Activated effector memory CD4-positive, alpha-beta T cell treated with Interleukin-2 at 50 U/mL for 16 hours (primary cell): ENCODE measurements at places on chromosomes 1 and 21.

DNA sequence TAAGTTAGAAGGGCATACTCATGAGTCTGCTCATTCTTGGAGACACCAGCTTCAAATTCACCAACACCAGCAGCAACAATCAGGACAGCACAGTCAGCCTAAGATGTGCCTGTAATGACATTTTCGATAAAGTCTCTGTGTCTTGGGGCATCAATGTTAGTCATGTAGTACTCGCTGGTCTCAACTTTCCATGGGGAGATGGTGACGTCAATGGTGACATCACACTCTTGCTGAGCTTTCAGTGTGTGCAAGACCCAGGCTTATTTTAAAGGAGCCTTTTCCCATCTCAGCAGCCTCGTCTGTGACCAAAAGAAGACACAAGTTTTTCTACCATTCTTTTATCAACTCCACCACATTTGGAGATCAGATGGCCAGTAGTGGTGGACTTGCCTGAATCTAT, 75.5 kb downstream of the SERINC2 start:
- no peak for DNase-seq

DNA sequence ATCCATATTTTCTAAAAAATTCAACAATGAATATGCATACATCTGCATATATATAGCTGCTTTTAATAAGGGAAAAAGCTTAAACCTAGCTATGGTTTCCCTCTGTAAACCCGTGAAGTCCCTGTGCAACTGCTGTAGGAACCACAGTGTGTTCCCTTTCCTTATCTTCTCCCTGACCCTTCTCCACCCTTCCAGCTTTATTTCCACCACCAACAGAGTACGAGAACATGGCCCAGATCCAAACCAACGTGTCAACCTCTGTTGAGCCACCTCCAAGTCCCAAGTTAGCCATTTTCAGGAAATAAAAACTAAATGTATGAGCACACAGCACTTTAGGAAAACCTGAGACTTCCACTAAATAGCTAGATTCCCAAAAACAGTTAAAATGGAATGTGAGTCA, 20.3 kb downstream of the SUSD4 start:
- no peak for DNase-seq

DNA sequence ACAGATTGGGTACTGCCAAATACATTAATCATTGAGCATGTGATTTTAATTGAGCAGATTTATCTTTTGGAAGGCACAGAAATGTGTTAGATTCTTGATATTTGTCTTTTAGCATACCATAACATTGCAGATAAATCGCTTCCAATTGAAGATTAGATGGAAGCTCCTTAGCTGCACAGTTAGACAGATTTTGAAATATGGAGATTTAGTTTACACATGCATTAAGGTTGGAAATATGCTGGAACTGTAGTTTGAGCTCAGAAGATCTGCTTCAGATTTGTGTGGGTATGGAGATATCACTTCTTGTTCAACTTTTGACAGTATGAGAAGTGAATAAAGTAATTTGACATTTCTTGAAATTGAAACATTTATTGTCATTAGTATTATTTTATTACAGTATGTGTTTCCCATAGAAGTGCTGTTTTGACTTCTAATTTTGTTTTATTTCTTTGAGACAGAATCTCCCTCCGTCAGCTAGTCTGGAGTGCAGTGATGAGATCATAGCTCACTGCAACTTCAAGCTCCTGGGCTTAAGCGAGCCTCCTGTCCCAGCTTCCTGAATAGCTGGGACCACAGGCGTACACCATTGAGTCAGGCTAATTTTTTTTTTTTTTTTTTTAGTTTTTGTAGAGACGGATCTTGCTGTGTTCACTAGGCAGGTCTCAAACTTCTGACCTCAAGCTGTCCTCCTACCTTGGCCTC, 29.1 kb downstream of the THRAP3 start:
- DNase-seq: no peak

GRCh38 chr1:31704271-31705079, 658 bp upstream of the COL16A1 start:
- no peak for DNase-seq

DNA sequence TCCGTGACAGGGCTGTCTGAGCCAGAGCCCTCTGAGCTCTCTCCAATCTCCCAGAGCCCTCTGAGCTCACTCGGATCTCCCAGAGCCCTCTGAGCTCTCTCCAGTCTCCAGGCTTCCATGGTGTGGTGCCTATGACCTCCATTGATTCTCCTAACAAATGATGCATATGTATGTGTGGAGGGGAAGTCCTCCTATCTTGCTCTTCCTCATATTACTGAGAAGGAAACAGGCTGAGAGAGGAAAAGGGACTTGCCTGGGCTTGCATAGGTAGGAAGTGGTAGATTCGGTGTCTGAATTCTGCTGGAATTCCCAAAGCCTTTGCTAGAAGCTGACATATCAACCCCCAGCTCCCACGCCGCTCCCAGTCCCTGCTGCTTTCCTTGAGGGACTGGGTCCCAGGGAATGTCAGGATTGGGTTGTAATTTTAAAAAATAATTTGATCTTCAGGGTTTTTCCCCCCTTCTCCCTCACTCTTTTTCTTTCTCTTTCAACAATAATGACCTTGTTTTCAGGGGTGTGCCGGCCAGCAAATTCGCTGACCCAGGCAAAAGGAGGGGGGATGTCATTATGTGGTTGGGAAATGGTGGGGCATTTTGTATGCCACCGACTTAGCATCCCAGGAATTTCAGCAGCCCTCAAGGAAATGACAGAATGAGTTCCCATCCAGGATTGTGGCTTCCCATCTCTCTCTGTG, 42.3 kb upstream of the RUNX3 start:
- no peak for DNase-seq

DNA sequence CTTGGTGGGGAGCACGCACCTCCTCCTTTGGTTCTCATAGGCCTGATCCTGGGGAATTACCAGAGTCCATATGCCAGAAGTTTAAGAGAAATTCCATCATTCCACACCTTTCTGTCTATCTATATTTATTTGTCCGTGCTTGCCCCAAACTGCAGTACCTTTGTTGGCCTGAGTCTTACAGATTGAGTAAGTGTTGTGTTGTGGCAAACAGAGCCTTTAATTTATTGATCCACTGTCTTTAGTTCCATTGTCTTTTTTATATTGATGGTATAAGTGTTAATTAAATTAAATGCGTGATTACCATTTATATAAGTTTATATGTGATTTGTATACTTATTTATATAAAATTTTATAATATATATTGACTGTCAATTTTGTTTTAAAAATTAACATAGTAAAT, 4.9 kb downstream of the SH3BGR start:
- DNase-seq: no peak

- no peak for DNase-seq
These were observed 8.1 kb upstream of the SLX9 start for GRCh38 chr21:44931501-44932407.

- no peak for DNase-seq
These were observed 779 bp downstream of the LRRC40 start for GRCh38 chr1:70204600-70204999.

DNA sequence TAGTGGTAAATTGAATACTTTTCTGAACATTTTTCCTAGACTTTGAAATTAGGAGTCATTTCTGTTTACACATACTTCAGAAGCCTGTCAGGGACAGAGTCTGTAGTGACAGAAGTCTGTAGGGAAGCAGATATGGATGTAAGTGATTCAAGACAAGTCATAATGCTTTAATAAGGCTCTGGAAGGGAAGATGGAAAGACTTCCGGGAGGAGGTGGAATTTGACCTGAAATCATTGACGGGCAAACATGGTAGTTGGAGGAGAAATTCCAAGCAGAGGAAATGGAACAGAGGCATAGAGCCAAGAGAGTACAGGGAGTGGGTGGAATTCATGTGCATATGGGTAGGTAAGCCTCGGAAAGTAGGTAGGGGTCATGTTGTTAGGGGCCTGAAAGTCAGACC, 22.5 kb downstream of the CAMTA1 start:
- DNase-seq: no peak

DNA sequence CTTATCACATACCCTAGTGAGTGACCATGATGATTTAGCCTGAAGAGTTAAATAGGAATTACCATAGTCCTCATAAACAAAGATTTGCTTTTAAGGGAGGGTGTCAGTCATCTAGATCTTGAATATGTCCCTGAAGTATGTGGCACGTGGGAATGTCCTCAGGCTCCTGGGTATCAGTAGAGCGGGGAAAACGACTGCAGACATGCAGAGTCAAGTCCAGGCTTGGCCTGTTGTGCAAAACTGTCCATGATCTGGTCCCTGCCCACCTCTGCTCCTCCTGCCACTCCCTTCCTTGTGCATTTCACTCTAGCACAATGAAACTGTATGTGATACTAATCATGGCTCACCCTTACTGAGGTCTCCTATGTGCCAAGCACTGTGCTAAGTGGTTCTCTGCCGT, 12.9 kb downstream of the MOV10 start:
- no peak for DNase-seq

- no peak for DNase-seq
These were observed 38.2 kb downstream of the CACNA1S start for GRCh38 chr1:201074018-201074417.

DNA sequence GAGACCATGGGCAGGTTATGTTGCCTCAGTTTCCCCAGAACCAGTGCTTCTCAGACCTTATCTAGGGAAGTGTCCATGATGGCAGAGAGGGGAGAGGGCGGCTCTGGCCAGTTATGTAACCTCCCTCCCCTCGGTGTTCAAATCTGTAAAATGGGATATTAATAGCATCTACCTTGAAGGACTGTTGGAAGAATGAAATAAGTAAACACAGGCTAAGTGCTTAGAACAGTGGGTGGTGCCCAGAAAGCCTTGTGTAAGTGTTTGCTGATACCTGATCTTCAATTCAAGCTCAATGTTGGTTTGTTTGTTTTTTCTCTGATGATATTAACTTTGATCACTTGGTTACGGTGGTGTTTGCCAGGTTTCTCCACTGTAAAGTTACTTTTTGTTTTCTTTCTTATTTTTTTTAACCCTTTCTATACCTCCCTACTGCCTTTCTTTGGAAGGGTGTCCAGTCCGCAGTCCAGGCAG, 34.9 kb downstream of the EPHA2 start:
- no peak for DNase-seq

- no peak for DNase-seq
These were observed 6.5 kb upstream of the ITGB2 start for GRCh38 chr21:44927259-44927586.

GRCh38 chr1:8097077-8097799, 71.1 kb upstream of the ERRFI1 start:
- no peak for DNase-seq

GRCh38 chr21:21232320-21232719, 234.1 kb downstream of the NCAM2 start:
- DNase-seq: no peak

GRCh38 chr1:218207194-218207593, 77.9 kb upstream of the RRP15 start:
- DNase-seq: no peak

GRCh38 chr21:45556645-45557615, 14.7 kb upstream of the SLC19A1 start:
- DNase-seq: no peak
